Panc1 (cell line): ENCODE measurements at places on chromosomes 7 and 10. TPM values are rescaled to one million over a fixed set of nuclear protein-coding genes. Genes with fewer than 3 reads are reported as not detected.

Gene SPDYE18
- total RNA-seq, result not detected

Gene RAMP3
- total RNA-seq, result 0.13 TPM

DNA sequence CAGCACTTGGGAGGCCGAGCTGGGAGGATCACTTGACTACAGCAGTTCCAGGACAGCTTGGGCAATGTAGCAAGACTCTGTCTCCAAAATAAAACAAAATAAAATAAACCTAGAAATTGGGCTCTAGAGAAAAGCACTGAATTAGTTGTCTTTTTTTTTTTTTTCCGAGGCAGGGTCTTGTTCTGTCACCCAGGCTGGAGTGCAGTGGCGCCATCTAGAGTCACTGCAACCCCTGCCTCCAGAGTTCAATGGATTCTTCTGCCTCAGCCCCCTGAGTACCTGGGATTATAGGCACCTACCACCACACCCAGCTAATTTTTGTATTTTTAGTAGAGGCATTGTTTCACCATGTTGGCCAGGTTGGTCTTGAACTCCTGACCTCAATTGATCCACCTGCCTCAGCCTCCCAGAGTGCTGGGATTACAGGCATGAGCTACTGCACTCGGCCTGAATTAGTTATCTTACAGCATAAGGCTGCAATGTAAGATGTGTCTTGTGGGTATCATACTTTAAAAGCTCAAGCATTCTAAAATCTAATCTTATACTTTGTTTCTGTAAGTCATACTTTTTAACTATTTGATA, 12.8 kb downstream of the MEIG1 start:
- no peak for DNase-seq

DNA sequence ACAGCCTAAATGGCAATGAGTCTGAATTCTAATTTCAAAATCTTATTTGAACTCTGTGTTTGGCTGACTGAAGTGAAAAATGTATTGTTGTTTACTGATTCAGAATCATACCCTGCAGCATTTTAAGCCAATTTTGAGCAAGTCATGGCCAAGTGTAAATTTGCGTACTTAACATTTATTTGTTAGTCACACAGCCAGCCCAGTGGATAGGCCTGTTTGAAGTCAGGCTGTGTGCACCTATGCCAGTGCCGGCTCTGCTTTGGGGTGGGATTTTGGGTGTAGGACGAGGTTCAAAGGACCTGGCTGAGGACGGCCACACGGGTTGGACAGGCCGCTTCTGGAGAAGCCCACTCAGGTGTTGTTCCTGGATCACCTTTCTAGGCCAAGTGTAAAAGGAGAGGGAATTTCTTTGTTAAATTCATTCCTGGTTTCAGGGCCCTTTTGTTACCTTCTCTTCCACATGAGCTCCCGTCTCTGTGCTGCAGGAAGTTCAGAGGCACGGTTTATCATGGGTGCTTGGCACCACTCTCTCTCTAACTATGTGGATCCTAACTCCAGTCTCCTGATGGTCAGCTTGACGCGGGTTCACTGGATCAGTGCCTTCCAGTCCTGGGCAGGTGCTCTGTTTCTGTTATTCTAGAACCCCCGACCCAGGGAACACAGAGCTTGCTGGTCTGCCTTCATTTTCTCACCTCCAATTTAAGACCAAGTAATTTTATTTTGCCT, 84.7 kb downstream of the CCNY start:
- no peak for DNase-seq

- DNase-seq, result no peak
These were observed 78.4 kb upstream of the MEOX2 start for GRCh38 chr7:15764851-15765382.

DNA sequence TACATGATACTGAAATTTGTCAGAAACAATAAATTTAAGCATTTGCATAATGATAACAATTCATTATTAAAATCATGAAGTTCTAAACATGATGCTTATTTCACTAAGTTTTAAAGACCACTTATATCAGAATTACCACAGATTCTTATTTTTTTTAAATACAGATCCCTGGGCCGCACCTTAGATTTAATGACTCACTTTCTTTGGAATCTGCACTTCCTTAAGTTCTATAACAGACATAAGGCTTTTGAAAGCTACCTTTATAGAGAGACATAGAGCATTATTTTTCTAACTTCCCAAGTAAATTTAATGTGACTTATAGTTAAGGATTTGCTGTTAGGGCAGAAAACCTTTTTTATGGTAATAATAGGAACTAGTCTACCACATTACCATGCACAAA, 214.9 kb downstream of the IPMK start:
- no peak for DNase-seq

DNA sequence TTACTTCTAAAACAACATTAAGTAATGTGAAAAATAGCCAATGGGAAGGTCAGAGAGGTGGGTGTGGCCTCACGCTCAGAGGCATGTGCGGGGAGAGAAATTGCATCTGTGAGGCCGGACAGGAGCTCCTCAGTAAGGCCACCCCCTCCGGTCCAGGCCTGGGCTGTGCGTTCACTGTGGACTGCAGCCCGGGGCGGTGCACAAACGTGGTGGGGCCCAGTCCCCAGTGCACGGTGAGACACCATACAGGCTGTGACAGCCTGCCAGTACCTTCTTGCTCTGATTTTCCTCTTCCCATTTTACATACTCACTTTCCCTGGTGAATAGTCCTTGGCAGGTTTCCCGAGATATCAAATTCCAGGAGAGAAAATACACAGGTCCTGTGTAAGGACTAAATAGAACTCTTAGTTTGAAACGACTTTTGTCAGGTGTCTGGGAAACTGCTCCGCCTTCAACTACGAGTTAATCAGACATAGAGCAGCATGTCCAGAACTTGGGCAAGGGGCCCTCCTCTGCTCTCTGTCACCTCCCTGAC, 174.1 kb upstream of the MKI67 start:
- DNase-seq, result no peak

DNA sequence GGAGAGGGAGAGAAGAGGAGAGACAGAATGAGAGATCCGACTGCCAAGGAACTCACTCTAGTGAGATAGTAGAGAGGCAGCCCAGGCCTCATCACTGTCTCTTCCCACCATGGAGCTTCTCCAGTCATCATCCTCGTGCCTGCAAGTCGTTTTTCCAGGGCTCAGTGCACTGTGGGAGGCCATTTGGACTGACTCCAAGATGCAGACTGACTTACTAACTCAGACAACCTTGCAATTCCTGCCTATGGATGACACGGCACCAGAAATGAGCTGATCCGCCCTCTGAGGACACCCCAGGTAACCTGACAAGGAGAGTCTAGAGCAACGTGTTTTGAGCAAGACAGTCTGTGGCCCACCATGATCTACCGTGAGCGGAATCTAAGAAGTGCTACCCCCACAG, 154.9 kb downstream of the GLI3 start:
- no peak for DNase-seq

- no peak for DNase-seq
These were observed 44.4 kb downstream of the ATXN7L1 start for GRCh38 chr7:105831824-105832535.

- no peak for DNase-seq
These were observed 140.9 kb downstream of the CXCL12 start for GRCh38 chr10:44243851-44244510.

GRCh38 chr7:80929619-80930018, 10.8 kb upstream of the SEMA3C start:
- no peak for DNase-seq

DNA sequence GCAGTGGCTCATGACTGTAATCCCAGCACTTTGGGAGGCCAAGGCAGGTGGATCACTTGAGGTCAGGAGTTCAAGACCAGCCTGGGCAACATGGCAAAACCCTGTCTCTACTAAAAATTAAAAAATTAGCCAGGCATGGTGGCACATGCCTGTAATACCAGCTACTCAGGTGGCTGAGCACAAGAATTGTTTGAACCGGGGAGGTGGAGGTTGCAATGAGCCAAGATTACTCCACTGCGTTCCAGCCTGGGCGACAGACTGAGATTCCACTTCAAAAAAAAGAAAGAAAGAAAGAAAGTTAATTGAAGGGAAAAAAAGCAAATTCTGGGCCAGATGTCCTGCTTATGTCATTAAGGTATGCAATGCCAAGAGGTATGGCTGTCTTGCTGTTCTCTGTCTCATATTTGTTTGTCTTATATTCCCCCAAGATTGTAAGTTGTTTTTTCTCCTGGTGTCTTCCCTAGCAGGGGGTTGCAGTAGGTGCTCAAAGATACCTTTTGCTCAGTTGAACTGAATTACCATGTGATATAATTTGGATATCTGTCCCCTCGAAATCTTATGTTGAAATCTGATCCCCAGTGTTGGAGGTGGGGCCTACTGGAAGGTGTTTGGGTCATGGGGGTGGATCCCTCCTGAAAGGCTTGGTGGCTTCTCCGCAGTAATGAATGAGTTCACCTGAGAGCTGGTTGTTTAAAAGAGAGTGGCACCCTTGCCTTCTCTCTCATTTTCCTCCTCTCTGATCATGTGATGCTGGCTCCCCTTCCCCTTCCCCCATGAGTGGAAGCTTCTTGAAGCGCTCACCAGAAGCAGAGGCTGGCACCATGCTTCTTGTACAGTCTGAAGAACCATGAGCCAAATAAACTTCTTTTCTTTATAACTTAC, 60.9 kb downstream of the MYOF start:
- DNase-seq, result no peak

DNA sequence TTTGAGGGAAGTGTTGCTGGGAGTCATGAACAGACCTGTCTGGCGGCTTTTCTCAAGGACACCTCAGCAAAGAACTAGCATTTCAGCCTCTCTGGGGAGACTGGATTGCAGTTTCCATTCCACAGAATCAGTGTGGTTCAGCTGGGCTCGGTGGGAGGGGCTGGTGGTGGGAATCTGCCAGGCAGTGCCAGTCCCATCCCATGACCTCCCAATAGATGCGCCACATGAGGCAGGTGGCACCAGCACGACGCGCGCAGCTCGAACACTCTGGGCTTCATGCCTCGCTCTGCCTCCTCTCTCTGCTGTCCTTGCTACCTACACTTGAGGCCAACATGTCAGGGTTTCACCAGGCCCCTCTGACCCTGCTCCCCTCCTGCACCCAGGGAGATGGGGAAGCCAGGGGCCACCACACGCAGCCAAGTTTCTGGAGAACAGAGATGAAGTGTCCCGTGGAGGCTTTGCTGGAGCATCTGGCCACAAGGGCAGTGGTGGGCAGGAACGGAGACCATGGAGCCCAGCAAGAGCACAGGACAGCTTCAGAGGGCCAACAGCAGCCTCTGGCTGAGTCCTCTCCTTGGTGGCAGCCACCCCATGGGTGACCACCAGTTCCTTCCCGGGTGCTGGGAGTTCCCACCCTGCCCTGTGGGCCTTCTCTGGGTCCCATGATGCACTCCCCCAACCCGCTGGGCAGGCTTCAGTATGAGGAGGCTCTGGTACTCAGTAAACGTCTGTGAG, 2.3 kb downstream of the NACAD start:
- DNase-seq, result no peak
